Stimulated activated CD4-positive, alpha-beta T cell treated with anti-CD3 and anti-CD28 coated beads, Interleukin-1b, Interleukin-23, amount 100 ng/mL, for 24 hours (primary cell): ENCODE measurements at places on chromosomes 4 and X.

- DNase-seq = peak; percentile 39
Observed at GRCh38 chrX:107676559-107677378, 48.5 kb downstream of the PRPS1 start.

DNA sequence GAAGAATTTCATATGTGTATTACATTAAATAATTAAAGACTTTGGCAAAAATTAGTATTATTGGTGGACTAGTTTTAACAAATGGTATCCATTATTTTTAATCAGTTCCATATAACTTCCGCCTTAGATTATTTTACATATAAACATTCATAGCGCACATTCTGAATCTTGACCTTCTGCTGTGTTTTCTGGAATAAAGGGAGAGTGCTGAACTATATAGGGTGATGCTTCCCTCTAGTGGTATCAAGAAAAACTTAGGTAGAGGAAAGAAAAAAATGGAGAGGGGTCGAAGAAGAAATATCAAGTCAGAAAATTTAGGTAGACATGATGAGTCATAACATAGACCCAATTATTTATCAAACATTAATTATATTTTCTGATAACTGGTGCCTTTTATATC is 155.6 kb upstream of the PACRGL start:
- no peak for DNase-seq

- no peak for DNase-seq
Observed at GRCh38 chrX:153685156-153685536, 2.6 kb upstream of the SLC6A8 start.

DNA sequence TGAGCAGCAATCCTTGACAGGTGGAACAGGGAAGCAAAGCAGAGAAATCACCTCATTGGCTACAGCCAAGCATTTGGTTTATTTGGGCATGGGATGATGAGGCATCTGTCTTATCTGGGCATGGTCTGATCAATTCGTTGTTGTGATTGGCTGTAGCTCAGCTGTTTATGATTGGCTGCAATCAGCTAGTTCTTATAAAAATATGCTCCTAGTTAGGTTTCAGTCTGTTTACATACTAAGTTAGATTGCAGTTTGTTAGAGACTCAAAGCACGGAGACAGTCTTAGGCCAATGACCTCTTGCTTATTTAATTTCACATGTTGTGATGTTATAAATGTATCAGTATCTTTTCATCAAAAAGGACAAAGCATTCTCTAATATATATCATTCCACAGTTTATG is 312.0 kb downstream of the PDGFC start:
- no peak for DNase-seq

- no peak for DNase-seq
Observed at GRCh38 chr4:26701786-26702227, 117.9 kb downstream of the TBC1D19 start.

DNA sequence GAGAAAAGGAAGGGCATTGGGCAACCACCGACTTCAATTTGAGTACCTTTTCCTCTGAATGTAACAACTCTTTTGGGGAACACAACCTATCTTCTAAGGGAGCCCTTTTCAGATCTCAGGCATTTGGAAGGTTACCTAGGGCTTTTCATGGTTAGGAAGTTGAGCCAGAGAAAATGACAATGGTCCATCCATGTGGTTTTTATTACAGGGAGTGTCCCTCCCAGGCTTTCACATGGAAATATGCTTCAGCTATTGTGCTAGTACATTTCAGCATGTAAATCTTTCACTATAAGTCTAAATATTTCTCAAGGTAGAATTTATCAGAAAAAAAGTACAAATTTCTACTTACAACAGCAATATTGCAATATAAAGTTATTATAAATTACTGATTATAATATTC is 259.8 kb downstream of the IQCM start:
- no peak for DNase-seq

GRCh38 chr4:149136951-149137620 is 678.6 kb downstream of the IQCM start:
- no peak for DNase-seq

- DNase-seq = no peak
Observed at GRCh38 chr4:152594057-152594456, 58.2 kb upstream of the FBXW7 start.

DNA sequence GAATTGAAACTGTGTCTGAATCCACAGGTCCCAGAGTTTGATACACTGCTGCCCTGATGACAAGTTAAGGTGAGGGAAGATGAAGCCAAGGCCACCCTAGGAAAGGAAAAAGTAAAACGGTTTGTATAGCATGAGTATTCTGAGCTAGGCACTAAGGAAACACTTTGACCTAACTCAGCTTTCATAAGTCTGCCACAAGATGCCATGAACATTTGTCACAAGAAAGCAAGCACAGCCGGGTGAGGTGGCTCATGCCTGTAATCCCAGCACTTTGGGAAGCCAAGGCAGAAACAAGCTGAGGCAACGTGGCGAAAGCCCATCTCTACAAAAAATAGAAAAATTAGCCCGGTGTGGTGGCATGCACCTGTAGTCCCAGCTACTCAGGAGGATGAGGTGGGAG is 34.2 kb downstream of the ELOVL6 start:
- DNase-seq = no peak

DNA sequence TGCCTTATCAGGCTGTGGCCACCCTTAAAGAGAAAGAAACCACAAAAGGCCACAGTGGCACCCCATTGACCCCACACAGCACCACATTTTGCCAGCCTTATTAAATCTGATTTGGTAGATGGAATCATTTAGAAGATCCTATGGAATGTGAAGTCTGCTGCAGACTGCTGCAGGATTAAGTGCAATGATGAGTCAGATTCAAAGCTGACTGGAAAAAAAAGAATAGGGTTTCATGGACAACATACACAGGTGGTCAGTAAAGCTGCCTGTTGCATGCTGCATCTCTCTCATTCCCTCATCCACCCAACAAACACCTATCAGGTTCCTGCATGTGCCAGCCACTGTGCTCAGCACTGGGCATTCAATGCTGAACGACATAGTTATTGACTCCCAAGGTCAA is 56.6 kb downstream of the CHST7 start:
- DNase-seq = no peak

- DNase-seq = no peak
Observed at GRCh38 chr4:83931659-83932438, 395.9 kb downstream of the GPAT3 start.

DNA sequence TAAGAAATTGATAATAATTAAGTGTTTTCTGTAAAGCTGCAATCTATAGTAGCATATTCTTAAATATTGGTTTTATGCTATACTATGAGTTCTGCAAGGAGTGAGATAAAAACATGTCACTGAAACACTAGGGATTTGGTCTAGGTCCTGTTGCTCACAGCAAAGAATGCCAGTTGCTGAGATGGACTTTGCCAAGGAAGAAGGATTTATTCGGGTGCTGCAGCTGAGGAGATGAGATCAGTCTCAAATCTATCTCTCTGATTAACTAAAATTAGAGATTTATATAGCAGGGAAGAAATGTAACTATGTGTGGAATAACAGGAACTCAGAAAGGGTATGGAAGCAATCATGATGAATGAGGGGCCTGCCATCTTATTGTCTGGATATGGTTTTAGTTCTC is 1569.9 kb downstream of the PCDH7 start:
- DNase-seq = no peak

DNA sequence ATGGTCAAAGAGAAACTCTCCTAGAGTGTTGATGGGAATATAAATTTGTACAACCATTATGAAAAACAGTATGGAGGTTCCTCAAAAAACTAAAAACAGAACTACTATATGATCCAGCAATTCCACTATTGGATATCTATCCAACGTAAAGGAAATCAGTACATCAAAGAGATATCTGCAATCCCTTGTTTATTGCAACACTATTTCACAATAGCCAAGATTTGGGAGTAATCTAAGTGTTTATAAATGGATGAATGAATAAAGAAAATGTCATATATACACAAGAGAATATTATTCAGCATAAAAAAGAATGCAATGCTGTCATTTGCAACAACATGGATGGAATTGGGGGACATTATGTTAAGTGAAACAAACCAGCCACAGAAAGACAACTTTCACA is 1118.1 kb upstream of the PRKX start:
- no peak for DNase-seq

DNA sequence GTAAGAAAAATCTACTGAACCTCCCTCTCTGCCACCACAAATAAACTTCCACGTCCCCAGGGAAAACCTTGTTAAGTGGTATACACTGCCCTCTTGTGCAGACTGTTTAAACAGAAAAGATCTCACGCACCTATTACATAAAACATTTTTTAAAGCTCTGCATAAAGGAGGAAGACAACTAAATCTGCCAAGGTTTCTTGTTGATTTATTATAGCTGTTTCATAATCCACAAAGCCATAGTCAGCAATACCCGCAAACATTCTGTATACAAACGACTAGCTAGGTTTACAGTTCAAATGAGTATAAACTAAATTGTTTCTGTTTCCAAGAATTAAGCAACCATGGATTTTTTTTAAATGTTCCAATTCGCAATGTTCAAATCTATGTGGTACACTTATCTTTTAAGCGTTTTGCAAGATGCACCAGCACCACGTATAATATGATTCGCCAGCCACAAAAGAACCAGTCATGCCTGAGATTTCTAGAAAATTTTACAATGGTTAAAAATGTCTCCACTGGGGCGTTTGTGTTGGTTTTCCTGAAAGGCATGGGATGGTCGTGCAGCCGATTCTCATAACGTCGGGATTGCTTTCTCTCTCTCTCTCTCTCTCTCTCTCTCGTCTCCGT is 164.6 kb downstream of the PRKX start:
- no peak for DNase-seq

GRCh38 chr4:6349896-6350603 is 80.4 kb downstream of the WFS1 start:
- no peak for DNase-seq

- no peak for DNase-seq
Observed at GRCh38 chr4:66091786-66092185, 421.5 kb upstream of the EPHA5 start.

- DNase-seq = no peak
Observed at GRCh38 chr4:46909078-46909477, at the start of gene COX7B2. Gene COX7B2 (minus strand): TSS chr4:46909245. CDS start chr4:46735192, 174,053 bp downstream.

DNA sequence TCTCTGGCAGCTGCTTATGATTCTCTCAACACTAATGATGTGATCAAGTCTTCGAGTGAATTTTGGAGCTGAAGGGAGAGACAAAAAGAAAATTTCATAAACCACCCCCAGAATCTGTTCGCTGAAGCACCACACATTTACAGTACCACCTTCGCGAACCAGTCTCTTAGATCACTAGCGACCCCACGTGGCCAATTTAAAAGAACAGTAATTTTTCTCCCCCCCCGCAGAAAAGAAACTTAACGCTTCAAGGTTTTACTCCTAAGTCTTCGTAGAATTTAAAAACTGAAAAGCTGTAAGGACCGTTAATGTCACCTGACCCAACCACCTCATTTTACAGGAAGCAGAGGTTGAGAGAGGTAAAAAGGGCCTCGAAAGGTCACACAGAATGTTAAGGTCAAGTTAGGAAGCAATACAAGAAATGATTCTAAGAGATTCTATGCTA is 187.5 kb downstream of the QDPR start:
- peak; percentile 33 for DNase-seq

GRCh38 chr4:105709081-105709450 is 482 bp downstream of the GSTCD start:
- no peak for DNase-seq

GRCh38 chr4:140152013-140152703 is 1.8 kb downstream of the MAML3 start:
- no peak for DNase-seq

DNA sequence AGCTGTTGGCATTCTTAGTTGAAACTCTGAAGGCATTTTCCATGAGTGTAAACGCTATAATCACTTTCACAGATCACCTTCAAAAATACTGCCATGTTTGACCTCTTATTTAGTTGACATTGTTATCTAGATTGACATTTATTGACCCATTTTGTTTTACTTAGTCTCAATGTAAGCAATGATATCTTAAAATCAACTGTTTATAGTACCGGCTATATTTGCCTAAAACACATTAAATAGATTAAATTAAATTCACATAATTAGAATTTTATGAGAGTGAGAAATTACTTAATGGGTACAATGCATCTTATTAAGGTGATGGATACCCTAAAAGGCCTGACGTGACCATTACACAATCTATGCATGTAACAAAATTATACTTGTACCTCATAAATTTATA is 517.7 kb upstream of the FTHL17 start:
- DNase-seq = no peak

GRCh38 chr4:89301003-89301402 is 6.6 kb downstream of the GPRIN3 start:
- DNase-seq = no peak
